Activated CD8-positive, alpha-beta memory T cell treated with anti-CD3 and anti-CD28 coated beads for 36 hours (primary cell): ENCODE measurements at places on chromosomes 4 and X. TPM values are rescaled to one million over a fixed set of nuclear protein-coding genes. Genes with fewer than 3 reads are reported as not detected.

Gene NLGN4X
- not detected for total RNA-seq

Gene PRR27
- not detected for total RNA-seq

Gene GPR82
- 0.34 TPM for total RNA-seq

Gene IRAK1
- total RNA-seq = 202 TPM

Gene RPA4
- 0.48 TPM for total RNA-seq

Gene RASGEF1B
- total RNA-seq = 4.5 TPM

Gene SLC49A3
- 1.3 TPM for total RNA-seq

Gene ADAM29
- not detected for total RNA-seq

Gene GYPA
- not detected for total RNA-seq

Gene VCX2
- not detected for total RNA-seq

Gene CEP44
- 18.6 TPM for total RNA-seq
